Fibroblast of skin of right biceps (primary cell): ENCODE measurements at places on chromosomes 11 and 22.

DNA sequence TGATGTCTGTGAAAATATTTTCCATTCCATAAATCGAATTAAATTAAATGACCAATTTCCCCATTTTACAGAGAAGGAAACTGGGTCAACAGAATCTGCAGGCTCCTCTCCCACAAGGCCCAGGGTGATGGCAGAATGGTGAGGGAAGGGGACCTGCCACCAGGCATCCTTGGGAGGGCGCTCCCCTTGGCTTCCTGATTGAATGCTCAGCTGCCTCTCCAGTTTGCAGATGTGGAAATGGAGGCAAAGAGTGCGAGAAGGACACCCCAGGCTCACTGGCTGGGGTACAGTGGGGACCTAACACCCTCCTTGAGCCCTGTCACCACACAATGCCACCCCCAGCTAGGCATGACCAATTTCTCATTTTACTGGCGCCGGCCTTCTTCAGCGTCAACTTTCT lies 28.5 kb upstream of the CSNK1E start:
- no peak for DNase-seq

- no peak for DNase-seq
These were observed 22.6 kb downstream of the MRGPRD start for GRCh38 chr11:68958211-68958610.

- DNase-seq: peak; percentile 58
These were observed 8.7 kb upstream of the SLC5A12 start for GRCh38 chr11:26730414-26731083.

GRCh38 chr11:109864834-109865547 lies 228.2 kb upstream of the ZC3H12C start:
- DNase-seq: peak; percentile 68

DNA sequence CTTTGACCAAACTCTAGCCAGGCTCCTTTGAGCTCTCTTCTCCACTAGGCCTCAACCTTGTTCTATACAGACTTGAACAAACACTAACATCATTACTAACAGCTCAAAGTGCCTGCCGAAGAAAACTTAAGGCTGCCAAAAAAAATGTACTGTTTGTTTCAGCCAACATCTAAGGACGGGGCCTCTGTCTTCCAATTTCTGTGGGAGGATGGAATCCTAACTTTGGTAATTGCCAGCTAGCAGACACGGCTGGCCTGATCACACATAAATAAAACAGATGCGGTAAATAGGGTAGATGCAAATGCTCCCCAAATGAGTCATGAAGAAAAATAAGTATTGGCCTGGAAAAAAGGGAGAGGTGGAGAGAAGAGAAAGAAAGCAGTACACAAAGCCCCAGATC lies 394.3 kb downstream of the TMEM135 start:
- peak; percentile 41 for DNase-seq

GRCh38 chr11:36376888-36377758 lies 81.0 kb downstream of the PRR5L start:
- DNase-seq: peak; percentile 70

- no peak for DNase-seq
These were observed 1.2 kb downstream of the CPT1B start for GRCh38 chr22:50576806-50577696.

DNA sequence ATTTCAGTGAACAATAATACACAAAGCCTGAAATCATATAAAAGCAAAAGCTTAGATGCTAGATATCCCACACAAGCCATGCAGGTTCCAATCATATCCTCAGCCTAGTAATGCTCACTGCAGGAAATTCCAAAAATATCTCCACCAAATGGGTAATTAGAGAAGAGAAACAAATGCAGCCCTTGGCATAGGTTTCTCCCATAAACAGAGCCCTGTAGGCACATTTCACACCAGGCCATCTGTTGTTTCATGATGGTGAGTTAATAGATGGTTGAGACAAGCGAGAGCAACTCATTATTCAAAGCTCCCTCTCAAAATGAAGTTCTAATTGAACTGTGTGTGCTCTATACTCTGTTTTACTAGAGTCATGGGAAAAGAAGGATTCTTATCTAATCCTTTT lies 154.6 kb upstream of the TRPC6 start:
- no peak for DNase-seq

DNA sequence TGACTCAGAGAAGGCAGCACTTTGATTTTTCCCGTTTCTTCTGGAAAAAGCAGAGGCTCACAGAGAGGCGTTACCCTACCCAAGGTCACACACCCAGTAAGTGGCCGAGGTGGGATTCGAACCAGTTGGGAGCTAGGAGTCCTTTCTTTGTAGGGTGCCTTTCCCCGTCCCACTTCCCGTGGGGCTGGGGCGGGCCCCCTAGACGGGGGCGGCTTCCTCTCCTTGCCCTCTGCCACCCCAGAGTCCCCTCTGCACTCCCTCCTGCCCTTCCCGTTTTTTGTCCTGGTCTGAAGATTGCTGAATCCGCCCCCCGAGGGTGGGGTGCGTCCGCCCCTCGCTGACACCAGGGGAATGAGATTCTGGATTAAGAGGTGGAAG lies 747 bp downstream of the TPCN2 start:
- DNase-seq: no peak

DNA sequence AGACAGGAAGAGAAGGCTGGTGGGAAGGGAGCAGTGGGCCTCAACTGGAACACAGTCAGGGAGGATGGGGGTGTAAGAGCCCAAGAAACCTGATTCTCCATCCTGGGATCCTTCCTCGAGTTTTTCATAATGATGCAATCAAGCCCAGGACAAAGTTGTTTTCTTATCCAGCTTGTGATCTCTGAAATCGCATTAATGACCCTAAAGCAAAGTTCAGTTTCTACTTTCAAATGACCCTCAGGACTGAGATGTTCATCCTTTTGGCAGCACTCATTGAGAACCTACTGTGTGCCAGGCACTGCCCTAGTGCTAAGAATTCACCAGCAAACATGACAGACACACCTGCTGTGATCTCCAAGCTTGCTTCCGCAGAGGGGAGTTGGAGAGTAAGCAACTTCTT lies 45.3 kb downstream of the ISX start:
- no peak for DNase-seq
